ENCODE measurements at places on chromosomes 3 and 15. TPM values are rescaled to one million over a fixed set of nuclear protein-coding genes. Genes with fewer than 3 reads are reported as not detected.

Gene GHSR
- total RNA-seq: not detected

DNA sequence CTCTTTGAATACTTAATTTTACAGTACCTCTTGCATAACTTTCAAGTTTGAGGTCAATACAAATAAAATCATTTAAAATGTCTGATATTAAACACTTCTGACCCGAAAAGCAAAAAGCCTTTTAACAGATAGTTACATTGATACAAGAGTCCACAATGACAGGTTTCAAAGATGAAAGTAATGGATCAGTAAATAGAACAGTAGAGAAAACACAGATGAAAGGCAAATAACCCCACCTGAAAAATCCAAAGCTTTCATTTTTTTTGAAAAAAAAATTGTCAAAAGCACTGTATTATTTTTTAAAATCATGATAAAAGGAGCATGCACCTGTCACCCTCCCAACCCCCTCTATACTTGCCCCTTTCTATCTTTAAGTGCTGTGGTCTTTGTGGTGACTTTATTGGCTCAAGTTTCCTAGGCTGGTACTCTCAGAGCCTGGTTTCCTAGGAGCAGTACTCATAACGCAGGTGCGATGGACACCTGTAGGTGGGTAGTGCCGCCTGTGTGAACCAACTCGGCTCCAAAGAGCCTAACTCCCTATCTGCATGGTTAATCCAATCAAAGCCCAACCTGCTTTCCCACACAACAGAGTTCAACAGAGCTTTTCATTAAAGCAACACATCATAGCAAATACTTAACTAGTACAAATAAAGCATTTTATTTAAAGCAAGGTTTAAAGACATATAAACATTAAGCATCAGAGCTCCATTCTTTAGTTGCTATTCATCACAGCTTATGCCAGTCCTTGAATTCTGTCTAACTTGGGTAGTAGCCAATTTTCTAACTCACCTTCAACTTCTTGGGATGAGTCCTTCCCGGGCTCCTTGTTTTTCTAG lies 32.2 kb downstream of the LIPC start:
- DNase-seq: no peak

Gene MUC13
- total RNA-seq: not detected

Gene CA12
- total RNA-seq: 0.46 TPM

Gene LRRC31
- 0.07 TPM for total RNA-seq

GRCh38 chr15:96107916-96108315 lies 222.6 kb upstream of the NR2F2 start:
- no peak for DNase-seq

DNA sequence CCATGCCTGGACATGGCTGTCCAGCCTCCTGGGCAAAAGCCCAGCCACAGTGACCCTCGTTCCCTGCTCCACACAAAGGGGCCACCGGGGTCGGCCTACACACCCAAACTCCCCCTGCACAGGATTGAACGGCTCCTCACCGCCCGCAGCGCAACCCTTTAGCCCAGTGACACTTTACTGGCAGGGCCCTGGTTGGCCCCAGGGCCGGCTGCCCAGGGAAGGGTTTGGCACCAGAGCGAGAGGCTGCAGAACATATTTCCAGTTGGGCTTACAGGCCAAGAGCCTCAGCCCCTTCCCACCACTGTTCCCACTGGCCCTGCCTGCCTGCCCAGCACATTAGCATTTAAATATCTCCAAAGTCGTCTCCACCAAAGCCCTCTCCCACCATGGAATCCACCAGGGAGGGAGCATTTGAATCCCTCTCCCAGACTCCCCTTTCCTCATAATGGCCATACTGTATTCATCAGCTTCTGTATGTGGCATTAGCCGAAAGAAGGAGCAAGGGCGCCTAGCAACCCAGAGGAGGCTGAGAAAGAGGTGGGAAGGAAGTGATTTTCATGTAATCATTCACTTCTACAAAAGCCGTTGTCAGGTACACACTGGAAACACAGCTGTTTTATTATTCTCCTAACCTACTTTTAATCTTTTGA lies 85.4 kb downstream of the SLC6A11 start:
- DNase-seq: no peak

DNA sequence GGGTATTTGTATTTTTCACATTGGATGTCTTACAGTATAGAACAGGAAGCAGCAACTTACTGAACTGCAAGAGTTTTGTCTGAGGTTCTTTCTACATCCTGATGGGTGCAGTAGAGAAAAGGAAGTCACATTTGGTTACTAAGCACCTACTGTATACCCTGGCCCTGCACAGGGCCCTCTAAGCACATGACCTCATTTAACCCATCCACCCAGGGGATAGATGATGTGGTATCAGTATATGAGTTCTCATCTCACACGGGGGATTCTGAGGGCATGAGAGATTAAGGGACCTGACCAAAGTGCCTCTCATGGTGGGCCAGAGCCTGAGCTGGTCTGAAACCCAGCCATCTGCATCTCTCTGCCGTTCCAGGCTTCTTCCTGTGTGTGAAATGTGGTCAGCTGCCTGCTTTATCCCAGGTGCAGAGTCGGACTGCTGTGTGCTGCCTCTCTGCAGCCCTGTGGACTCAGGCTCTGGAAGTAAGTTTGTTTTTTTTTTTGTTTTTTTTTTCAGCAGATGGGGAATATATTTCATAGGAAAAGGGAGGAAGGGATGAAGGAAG lies 17.9 kb downstream of the SLC6A11 start:
- DNase-seq: no peak

DNA sequence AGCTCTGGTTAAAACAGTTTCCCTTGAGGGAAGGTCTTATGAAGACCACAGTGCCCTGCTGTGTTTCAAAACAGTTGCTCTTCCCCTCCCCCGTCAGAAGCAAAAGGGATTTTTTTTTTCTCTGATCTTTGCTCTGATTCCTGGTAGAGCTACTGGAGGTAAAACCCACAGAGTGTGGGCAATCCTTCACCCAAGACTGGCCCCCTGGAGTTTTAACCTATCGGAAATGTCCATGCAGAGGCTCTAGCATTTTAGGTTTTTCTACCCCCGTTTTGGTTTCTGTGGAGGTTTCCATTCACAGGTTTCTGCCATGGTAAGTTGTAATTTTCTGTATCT lies 27.7 kb downstream of the GRM2 start:
- DNase-seq: no peak

DNA sequence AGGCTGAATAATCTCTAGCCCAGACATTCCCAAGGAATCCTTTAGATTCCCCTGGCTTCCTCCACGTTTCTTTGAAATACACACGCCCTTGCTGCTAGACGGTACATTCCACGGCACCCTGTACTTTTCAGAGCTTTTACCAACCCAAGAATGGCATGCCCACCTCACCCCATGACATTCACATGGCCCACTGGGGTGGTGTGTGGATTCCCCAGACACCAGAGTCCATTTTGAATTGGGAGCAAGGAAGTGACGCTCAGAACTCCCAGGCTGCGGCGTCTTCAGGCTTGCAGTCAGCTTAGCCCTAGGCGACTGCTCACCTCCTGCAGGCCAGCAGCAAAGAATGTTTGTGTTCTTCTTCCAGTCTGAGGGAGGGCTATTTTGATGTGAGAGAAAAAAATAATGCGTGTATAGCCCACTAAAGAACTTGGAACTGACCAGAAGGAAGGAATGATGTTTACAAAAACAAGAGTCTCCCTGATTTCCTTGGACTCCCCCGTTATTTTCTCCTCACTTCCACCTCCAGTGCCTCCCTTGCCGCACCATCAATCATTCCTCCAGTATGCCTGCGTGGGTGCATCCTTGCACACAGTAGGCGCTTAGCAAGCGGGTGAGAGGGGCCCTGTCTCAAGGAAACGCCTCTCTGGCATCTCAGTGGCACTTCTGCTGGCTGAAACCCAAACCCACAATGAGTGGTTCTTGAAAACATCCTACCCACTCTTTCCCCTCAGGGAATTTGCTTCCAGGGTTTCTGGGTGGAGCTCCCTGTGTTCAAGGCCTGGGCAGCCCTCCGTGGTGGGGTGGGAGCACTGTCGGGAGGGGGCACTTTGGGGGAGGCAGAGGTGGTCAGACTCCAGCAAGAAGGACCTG lies 59.9 kb downstream of the SMAD6 start:
- no peak for DNase-seq

DNA sequence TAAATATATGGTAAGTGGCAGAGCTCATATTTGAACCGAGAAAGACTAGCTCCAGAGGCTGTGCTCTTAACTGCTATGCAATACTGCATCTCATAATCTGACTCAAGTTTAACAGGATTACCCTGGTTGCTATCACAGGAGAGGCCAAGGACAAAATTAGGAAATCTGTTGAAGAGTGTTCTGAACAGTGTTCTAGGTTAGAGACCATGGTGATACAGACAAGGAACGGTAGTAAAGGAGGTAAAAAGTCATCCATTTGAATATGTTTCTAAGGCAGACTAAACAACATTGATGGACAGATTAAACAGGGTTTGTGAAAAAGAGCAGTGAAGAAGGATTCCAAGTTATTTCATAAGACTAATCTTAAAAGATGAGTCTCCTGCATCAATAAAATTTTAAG lies 22.1 kb downstream of the PLOD2 start:
- no peak for DNase-seq

Measured in activated T-helper 2 cell treated with anti-CD3 and anti-CD28 coated beads, Interferon-gamma antibody, Interleukin-2, Interleukin-4, amounts not matched to agents 10 μg/mL and 5 μg/mL and 100 μg/mL, durations not matched to agents 14 hours and 24 hours and 36 hours (primary cell).